Body of pancreas (tissue), 4 donors: ENCODE measurements at places on chromosomes 7 and 10.

DNA sequence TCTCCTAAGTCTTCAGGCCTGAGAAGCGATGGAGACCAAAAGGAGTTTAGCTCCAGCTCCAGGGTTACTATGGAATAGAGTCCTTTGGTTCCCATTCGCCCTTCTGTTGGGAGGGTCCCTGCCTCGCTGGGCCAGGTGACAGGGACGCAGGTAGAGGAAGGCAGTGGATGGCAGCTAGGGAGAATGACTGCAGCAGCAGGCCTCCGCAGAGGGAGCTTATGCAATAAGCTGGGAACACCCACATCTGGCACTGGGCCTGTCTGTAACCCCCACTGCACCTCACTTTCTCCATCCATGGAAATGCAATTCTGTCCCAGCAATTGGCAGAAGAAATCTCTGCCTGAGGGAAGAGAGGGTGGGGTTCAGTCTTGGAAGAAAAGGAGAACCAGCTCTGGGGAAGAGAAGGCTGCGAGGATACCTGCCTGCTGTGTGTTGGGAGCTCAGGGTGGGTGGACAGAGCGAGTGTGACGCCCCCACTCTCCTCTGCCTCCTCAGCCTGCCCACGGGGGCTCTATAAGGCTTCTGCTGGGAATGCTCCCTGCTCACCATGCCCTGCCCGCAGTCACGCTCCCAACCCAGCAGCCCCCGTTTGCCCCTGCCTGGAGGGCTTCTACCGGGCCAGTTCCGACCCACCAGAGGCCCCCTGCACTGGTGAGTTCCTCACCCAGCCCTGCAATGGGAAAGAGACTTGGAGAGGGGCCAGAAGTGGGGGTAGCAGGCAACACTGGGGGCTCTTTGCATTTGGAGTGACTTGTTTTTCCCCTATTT, 10.3 kb downstream of the EPHB6 start:
- DNase-seq = no peak

DNA sequence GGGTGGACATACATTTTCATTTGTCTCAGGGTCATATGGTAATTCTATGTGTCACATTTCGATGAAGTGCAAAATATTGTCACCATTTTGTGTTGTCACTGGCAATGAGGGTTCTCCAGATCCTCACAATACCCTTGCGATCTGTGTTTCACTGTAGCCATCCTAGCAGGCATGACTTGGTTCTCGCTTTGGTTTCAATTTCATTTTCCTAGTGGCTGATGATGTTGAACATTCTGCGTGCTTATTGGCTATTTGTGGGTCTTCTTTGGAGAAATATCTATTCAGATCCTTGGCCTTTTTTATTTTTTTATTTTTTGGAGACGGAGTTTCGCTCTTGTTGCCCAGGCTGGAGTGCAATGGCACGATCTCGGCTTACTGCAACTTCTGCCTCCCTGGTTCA, 24.8 kb upstream of the MNX1 start:
- no peak for DNase-seq

GRCh38 chr7:108972004-108972403, 402.3 kb downstream of the DNAJB9 start:
- peak; percentile 12 for DNase-seq

GRCh38 chr10:78266741-78267469, 233.2 kb downstream of the RPS24 start:
- no peak for DNase-seq

DNA sequence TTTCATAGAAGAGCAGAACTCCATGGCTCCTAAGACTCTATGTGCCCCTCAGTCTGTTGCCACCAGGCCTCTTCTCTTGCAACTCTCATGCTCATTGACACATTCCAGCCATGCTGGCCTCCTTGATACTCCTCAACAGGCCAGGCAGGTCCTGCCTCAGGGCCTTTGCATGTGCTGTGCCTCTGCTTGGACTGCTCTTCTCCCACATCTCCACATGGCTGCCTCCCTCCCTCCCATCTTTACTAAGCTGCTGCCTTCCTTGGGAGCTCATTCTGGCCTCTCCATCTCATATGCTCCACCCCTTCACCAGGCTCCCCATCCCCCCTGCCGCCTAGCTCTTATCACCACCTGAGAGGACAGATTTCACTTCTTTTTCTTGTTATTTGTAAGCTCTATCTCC, 103.8 kb upstream of the GPR26 start:
- DNase-seq = no peak
